ENCODE measurements at places on chromosomes 16 and 17.

- DNase-seq, result no peak
These were observed 191.9 kb downstream of the IRX3 start for GRCh38 chr16:54094641-54095040.

DNA sequence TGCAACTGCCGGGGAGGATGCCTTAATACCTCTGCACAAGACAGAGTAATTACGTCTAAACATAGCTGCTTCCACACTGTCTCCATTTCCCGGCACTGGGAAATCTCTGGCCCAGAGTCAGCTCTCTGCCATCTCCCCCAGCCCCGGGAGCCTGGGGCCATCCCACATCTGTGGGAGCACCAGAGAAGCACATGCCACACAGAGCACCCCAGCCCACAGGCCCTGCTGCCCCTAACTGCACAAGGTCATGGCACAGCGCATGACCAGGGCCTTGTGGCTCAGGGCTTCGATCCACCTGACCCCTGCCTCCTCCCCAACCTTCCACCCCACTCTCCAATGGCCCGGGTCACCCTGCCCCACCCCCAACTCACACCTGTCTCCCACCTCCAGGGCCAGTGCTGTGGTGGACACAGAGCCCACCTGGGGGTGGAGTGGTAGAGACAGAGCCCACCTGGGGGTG lies 36.6 kb upstream of the RBFOX3 start:
- no peak for DNase-seq

DNA sequence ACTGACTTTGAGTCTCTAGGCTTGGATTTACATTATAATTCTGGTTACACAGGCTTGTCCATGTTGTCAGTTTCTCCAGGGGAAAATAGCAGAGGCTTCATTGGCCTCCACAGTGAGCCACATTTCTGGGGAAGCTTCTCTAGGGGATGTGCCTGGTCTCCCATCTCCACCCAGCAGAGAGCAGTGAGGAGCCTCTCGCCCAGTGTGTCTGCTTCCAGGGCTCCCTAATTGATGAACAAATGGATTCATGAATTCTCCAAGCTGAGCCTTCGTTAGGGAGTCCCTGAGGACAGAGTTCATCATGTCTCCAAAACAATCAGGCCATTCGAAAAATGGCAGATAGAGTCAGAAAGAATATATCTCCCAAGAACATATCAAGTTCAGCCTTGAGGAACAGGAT lies 162.4 kb upstream of the TOX3 start:
- peak; percentile 57 for DNase-seq

DNA sequence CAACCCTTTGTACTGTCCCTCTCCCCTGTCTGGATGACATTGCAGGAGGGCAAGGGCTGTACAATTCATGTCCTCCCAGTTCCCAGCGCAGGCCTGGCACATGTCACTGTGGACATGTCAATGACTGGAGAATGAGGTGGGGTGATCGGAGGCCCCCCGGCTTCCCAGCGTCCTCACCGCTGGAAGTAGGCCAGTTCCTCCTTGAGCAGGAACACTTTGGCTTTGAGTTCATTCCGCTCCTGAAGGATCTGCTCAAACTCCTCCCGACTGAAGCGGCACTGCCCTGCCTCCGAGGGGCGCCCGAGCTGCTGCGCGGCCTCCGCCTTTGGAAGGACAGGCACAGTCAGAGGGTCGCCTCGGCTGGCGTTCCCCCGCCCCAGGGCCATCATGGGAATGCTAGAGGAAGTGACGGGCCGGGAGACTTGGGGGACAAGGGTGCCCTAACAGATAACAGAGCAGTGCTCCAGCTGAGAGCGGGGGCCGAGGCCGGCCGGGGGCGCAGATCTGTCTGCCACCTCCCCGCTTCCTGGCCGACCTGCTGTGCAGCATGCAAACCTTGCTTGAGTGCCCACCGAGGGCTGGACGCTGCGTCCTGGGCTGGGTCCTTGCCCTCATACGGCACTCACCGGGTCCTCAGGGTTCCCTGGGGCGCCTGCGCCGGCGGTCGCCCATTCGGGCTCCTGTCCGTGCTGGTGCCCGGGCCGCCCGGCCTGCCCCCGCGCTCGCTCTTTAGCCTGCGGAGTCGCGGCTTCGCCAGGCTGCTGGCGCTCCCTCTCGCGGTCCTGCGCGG lies 1.3 kb downstream of the RILP start:
- no peak for DNase-seq

DNA sequence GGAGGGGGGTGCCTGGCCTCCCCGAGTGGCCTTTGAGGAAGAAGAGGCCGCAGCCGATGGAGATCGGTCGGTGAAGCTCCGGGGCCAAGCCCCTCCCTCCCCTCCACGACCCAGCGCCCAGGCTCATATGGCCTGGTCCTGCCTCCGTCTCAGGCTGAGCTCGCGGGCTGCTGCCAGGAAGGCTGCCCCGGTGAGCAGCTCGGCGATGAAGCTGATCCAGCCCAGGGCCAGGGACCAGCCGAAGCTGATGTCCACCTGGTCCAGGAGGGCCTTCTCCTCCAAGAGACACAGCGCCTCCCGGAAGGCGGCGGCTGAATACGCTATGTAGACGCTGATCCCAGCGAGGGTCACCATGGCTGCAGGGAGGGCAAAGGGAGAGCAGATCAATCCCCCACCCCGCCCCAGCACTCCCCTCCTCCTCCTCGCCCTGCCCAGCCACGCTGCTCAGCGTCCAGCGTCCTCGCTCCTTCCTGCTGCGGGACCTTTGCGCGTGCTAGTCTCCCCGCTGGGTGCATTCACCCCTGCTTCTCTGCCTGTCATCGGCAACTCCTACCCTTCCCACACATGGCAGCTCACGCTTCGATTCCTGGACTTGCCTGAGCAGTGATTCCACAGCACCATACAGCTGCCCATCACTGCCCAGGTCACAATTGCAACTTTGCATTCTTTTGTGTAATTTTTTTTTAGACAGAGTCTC lies 20.5 kb downstream of the TMEM114 start:
- peak; percentile 59 for DNase-seq

DNA sequence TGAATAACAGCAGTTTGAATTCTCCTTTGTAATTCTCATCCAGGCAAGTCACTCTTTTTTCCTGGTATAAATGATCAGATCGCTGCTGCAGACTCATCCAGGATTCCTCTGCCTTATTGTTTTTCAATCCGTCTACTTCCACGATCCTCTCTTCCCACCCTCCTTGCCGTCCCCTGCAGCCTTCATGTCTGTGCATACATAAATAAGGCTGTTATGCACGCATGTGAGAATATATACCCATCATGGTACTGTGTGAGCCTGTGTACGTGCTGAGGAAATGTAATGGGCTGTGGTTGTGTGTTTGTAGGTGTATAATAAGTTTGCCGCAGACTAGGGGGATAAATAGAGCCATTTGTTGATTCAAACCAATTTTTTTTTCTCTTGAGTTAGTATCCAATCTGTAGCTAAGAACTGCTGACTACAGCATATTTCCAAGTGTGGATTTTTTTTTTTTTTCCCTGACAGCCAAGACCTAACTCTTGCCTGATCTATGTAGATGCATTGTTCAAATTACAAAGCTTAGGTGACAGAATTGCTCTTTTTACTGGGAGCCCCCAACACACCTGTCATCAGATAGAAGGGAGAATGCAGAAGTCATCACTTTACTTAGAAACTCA lies 62.2 kb downstream of the RBFOX1 start:
- no peak for DNase-seq

DNA sequence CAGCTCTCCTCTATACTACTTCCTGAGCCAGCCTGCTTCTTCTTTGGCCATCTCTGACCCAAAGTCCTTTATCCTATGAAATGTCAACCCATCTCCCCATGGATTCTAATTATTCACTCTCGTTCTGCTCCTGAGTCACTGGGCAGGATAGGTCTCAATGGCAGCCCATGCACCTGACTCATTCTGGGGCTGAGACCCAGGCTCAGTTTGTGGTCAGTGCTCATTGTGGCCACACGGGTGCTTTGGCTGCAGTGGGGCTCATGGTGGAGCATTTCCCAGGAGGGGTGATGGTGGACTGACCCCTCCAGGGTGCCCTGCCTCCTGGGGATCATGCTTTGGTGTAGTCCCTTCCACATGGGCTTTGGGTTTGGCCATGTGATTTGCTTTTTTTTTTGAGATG lies 154.8 kb upstream of the WSCD1 start:
- DNase-seq, result no peak

Data from eye (tissue), 1 donor.